Hypothalamus (tissue), 51 donors: ENCODE measurements at places on chromosomes 3 and 15.
A peak's percentile ranks its signal among the peaks of the same experiment; 100 is the strongest.

DNA sequence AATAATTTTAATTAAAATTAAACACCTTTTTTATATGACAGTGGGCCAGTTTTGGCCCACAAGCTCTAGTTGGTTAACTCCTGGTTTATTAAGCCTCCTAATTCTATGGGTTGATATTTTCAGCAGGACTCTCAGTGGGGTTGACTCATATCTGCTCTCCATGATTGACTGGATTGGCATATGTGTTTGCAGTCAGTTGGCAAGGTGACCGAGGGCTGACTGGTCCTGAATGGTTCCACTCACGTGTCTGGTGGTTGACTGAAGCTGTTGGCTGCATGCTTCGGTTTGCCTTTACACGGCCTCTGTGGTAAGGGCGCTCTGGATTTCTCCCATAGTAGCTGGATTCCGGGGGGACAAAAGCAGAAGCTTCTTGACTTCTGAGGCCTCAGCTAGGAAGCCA lies 65.3 kb upstream of the ZNF280D start:
- DNase-seq: no peak

GRCh38 chr3:16516695-16517481 lies 3.4 kb upstream of the RFTN1 start:
- DNase-seq: no peak

- DNase-seq: no peak
These were observed 381.6 kb downstream of the FOXP1 start for GRCh38 chr3:71201939-71202338.

DNA sequence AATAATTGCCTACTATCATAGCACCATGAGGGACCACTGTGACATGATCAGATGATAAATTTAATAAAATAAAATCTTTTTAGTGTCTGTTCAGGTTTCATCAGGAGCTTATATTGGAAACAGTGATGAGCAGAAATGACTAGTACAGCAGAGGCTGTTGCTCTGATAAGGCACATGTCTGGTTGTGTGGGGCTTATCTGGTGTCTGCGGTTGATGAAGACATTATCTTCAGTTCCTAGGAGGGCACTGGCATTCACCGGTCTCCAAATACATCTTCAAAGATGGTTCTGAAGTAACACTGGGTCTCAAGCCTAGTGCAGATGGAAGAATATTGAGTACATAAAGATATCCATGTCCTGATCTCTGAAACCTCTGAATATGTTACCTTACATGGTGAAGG lies 125.3 kb downstream of the SUCNR1 start:
- no peak for DNase-seq

- DNase-seq: no peak
These were observed 72.5 kb downstream of the TM2D3 start for GRCh38 chr15:101579631-101580163.

- no peak for DNase-seq
These were observed 136.0 kb upstream of the THBS1 start for GRCh38 chr15:39444735-39445470.

- DNase-seq: no peak
These were observed 26.4 kb downstream of the FAH start for GRCh38 chr15:80179025-80179759.

DNA sequence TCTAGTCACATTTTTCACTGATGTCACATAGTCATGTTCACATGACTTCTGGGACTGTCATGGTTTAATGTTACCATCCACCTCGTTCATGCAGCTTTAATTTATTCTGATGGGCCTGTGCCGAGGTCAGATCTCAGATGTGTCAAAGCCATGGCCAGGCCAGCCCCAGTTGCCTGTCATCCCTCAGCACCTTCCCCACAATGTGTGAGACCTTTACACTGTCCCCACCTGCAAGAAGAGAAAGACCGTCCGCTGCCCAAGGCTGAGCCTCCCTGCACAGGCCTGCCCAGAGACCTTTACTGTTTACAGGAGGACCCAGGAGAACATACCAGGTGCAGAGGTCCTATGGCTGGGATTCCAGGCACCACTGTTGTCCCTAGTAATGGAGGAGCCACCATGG lies 12.8 kb upstream of the KLF15 start:
- DNase-seq: no peak

DNA sequence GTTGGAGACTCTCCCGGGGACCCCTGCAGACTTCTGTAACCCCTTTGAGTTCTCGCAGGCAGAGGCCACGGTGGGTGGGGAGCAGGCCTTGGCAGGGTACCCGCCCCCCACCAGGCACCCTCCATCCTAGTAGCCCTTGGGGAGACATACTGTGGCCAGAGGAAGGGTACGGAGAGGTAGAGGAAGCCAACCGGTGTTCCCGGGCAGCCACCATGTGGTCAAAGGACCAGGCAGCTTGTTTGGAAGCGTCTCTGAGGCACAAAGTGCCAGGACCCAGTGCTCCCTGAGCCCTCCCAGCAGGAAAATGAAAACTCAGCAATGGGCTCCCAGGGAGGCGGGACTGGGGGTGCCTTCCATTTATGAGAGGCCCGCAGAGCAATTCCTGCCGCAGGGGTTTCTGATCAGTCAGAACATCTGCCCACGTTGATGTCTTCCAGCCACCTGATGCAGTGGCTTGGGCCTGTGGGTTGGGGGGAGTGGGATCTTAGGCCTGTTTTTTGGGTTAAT lies 53.0 kb upstream of the CGNL1 start:
- no peak for DNase-seq

DNA sequence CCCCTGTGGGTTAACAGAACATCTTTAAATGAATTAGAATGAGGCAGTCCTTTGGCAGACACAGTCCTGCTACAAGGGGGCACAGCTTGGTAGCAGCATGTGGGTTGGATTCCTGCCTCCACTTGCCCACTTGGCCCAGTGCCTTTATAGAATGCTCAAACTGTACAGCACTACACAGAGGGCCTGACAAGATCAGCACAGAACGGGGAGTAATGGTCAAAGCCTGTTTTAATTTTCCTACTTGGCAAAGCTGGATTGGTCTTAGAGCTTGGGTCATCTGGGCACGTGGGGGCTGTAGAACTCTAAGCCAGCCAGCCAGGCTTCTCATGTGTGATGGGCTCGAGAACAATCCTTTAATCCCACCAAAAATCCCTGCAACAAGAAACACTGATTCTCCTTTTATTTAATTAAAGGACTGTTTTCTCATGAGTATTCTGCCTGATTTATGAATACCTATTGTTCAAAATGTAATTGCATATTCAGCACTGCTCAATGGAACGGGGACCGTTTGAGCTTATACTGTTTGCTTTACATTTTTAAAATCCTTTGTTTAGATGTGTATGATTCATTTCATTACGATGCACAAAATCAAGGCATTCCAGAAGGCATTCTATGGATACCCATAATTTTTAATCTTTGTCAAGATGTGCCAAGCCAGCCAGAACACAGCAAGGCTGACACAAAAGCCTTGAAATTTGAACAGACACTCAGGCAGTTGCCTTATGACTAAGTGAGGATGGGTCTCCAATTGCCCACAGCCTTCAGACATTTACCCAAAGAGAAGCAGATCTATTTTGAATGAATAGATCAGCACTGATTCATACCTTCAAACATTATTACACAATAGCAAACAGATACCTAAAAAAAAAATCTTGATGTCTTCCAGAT lies 249.3 kb upstream of the TGFBR2 start:
- DNase-seq: no peak

DNA sequence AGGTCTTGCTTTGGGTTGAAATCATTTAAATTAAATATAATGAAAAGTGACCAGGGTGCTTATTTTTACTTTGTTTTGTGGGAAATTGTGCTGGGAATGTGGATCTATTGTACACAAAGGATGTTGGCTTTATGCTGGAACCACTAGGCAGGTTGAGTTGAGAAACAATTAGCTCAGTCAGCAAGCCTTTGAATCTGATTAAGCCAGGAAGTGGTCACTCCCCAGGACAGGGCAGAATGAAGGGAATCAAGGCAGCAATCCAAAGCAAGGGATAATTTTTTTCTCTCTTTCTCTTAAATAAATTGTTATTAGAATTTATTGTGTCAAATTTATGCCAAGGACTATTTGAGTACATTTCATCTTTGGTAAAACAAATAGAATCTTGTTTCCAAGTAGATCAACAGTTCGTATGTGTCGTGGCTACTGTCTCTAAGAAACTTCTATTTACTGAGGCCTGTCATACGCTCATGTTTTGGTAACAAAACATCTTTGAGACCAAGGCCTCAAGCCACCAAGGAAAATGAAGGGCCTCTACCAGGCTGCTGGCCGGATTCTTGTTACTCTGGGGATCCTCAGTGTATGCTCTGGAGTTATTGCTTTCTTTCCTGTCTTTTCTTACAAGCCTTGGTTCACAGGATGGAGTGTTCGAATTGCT lies at the start of gene TMEM212:
TSS of gene TMEM212 (plus strand) at position 486 of the 655 bp plus-strand sequence. CDS start at position 521, 35 bp downstream.
- DNase-seq: no peak

DNA sequence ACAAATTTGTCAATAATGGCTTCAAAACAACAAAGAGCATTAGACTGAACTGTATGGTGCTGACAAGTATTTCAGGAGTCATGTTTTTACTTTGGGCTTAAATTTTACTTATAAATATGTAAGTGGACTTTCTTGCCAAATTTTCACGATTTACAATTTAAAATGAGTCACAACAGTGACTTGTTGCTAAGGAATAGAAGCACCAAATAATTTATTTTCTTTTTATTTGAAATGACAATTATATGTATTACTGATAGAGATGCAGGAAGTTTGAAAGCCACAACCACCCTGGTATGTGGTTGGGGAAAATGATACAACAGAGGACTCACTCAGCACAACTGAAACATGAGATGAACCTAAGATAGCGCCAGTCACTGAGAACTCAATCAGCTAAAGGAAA lies 90.3 kb downstream of the FMN1 start:
- DNase-seq: no peak

DNA sequence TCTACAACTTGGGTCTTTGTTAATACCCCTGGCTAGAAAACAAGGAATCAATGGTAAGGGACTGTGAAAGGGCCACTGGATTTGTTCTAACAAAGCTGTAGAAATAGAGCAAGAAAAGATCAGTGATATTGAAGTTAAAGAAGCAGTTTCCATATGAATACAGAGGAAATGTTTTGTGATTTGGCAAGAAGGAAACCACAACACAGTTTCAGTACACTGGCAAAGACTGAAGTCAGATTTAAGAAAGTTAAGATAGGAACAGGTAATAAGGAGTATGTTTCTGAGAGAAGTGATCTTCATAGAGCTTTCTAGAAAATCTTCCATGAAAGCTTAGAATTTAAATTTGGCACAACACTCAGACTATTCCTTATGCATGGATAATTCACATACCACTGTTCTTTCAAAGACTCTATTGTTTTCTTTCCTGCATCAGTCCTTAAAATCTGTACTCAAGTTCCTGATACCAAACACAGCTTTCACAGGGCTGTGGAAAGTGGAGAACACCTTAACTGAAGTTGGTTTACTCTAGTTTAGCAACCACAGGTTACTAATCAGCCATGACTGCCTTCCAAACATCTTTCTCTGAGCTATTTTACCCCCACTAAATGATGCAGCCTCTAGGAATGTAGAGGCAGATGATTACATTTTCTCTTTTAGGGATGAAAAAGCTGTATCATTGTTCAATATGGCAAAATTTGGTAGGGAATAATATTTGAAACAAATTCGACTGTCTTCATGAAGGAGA lies 32.4 kb upstream of the ALCAM start:
- no peak for DNase-seq

DNA sequence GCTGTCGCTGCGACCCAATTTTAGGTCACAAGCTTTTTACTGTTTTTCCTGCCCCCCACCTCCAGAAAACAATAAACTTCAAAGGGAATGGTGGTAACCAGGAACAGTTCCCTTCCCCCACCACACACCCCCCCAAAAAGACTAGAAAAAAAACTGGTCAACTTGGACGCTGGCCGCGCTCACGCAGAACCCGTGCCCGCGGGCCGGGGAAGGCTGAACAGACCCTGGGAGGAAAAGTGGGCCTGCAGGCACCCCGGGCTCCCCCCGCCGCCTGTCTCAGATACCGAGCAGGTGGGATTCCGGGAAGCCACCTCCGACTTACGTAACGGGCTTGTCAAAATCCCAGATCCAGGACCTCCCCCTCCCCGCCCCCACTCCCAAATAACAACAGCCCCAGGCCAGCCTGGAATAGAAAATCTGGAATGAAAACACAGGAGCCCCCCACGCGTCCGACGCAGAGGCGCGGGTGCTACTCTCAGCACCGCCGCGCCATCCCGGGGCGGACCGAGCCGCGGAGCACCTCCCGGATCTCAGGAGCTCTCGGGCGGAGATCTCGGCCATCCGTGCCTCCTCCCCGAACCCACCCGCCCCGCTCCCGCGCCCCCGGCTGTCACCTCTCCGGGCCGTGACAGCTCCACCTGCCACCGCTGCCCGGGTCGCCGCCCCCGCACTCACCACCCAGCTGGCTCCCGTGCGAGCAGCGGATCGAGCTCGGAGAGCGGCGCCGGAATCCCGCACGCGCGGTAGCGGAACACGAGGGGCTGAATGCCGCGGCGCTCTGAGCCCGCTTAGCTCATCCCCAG lies 557 bp downstream of the DENND4A start:
- DNase-seq: peak; percentile 55

DNA sequence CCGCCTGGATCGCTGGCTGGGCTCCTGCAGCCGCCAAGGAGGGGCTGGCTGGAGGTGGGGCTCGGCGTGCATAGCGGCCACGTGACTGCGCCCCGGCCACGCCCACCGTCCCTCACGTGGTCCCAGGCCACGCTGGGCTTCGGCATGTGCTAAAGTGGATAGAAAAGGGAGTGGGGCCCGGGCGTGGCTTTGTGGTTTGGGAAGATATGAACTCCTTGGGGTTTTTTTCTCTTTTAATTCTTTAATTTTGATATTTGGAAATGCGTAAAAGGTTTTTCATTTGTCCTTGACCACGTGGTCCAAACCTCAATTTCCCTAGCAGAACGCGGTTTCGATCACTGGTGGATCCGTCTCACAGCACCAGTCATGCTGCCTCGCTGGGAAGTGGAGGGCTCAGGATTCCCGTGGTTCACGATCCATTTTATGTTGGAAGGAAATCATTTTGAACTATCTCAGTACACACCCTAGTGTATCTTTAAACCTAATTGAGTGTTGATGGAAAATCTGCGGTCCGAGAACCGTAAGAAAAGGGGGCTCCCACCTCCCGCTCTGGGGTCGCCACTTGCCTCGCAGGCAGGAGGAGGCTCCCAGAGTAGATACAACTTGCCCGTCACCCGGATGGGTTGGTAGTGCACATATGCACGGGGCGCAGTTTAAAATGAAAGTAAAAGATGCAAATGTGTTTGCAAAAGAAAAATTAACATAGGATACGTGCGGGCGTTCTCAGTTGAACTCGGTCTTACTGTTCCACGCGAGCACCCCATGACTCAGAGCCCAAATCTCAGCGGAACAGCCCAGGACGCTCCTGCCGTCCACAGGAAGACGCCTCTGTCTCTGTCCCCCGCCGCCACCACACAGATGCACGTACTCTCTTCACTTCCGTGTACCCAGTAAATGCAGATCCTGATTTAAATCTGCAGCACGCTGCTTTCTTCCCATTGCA lies 141.9 kb downstream of the PGPEP1L start:
- DNase-seq: peak; percentile 76

DNA sequence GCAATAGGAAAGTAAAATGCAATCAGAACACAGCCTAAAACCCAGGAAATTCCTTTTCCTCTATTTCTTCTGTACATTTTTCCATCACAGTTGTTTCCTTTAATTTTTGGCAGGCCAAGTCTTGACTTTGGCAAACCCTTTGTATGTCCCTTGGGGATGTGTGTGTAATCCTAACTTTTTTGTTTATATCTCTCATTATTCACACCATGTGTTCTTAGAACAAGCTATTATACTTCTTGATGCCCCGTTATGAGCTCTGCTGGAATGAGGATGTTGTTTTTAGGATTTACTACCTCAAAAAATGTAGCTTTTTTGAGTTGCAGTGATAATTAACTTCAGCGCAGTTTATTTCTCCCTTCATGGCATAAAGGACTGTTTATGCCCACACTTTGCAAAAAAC lies 123.4 kb downstream of the ABI3BP start:
- no peak for DNase-seq

GRCh38 chr15:76987896-76988860 lies 6.7 kb upstream of the PSTPIP1 start:
- no peak for DNase-seq

- no peak for DNase-seq
These were observed 74.0 kb upstream of the UBE2E2 start for GRCh38 chr3:23129117-23129516.
